ENCODE measurements at places on chromosomes 1 and 21.

DNA sequence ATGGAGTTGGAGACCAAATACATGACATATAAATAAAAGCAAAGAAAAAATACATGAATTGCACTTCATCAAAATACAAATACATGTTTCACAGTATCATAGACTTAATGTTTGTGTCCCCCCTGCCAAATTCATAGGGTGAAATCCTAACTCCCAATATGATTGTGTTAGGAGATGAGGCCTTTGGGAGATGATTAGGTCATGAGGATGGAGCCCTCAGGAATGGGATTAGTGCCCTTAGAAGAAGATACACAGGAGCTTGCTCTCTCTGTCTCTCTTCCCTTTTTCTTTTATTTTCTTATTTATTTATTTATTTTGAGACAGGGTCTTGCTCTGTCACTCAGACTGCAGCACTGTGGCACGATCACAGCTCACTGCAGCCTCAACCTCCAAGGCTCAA lies 26.0 kb upstream of the FAM131C start:
- no peak for DNase-seq

DNA sequence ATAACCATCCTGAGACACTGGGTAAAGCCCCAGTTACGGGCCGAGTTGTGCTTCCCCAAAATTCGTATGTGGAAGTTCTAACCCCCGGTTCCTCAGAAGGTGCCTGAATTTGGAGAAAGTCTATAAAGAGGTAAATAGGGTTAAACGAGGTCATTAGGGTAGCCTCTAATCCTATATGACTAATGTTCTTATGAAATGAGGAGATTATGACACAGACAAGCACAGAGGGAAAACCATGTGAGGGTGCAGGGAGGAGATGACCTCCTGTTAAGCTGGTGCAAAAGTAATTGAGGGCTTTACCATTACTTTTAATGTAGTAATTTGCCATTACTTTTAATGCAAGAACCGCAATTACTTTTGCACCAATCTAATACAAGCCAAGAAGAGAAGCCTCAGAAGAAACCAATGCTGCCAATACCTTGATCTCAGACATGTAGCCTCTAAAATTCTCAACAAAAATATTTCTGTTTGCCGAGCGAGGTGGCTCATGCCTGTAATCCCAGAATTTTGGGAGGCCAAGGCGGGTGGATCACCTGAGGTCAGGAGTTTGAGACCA lies 260.8 kb downstream of the GPATCH2 start:
- DNase-seq, result no peak

DNA sequence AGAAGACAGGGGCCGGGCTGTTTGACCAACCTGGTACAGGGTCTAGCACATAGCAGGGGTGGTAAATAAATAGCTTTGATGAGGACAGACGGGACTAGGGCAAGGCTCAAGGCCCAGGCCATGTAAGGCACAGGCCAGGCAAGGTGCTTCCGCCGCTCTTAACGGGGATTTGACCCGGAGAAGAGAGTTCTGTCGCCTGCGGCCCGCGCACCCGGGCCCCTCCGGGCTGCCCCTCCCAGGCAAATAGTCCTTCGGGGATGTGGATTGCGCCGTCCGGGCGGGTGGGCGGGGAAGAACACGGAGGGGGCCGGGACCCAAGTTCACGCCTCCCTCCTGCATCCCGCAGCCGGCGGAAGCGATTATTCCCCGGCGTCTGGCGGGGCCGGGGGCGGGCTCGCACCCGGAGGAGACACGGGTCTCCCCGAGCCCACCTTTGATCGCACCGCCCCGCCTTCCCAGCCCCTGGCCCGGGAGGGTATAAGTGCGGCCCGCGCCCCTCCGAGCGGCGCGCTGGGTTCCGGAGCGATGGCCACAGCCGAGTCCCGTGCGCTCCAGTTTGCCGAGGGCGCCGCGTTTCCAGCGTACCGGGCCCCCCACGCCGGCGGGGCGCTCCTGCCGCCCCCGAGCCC lies at the start of gene MIXL1:
Gene MIXL1 (plus strand): TSS at position 508 of the 629 bp plus-strand sequence. CDS start 18 bp downstream, at position 526.
- no peak for DNase-seq

- no peak for DNase-seq
Observed at GRCh38 chr21:31448496-31448895, 104.4 kb upstream of the TIAM1 start.

DNA sequence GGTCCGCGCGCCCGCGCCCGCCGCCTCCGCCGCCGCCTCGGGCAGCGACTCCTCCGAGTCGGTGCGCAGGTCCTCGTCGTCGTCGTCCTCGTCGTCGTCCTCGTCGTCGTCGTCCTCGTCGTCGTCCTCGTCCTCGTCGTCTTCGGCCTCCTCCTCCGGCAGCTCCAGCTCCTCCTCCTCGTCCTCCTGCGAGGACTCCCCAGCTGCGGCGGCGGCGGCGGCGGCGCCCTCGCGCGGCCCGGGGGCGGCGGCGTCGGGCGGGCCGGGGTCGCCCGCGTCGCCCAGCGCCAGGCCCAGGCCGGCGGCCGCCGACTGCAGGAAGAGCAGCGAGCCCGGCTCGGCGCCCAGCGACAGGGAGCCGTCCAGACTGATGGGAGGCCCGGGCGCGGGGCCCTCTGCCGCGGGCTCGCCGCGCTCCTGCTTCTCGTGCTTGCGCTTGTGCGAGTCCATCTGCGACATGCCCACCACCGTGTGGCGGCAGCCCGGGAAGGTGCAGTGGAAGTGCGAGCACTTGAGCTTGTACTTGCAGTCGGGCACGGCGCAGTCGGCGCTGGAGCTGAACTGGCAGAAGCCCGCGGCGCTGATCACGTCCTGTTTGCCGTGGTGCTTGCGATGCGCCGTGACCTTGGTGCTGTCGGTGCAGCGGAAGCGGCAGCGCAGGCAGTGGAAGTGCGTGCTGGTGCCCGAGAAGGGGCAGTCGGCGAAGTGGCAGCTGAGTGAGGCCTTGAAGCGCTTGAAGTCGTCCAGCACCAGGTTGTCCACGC lies 157.3 kb downstream of the CASZ1 start:
- DNase-seq, result no peak

GRCh38 chr1:202187041-202187671 lies 6.4 kb upstream of the LGR6 start:
- DNase-seq, result no peak

DNA sequence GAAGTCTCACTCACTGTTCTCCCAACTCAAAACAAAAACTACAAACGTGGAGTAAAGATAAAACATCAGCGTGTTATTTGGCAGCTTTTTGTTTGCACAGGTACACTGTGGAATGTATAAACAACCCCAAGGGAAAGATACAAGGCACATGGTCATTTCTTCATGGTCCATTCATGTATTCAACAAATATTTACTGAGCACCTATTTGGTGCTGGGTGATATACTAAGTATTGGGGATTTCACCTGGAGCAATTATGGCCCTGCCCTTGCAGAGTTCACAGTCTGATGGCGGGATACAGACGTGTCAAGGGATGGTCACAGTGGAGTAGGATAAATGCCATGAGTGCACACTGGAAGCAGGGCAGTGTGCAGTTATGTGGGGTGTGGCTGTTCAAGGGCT lies 136.1 kb downstream of the SPATA46 start:
- no peak for DNase-seq

- DNase-seq, result no peak
Observed at GRCh38 chr1:206633708-206634121, 1.6 kb upstream of the DYRK3 start.

DNA sequence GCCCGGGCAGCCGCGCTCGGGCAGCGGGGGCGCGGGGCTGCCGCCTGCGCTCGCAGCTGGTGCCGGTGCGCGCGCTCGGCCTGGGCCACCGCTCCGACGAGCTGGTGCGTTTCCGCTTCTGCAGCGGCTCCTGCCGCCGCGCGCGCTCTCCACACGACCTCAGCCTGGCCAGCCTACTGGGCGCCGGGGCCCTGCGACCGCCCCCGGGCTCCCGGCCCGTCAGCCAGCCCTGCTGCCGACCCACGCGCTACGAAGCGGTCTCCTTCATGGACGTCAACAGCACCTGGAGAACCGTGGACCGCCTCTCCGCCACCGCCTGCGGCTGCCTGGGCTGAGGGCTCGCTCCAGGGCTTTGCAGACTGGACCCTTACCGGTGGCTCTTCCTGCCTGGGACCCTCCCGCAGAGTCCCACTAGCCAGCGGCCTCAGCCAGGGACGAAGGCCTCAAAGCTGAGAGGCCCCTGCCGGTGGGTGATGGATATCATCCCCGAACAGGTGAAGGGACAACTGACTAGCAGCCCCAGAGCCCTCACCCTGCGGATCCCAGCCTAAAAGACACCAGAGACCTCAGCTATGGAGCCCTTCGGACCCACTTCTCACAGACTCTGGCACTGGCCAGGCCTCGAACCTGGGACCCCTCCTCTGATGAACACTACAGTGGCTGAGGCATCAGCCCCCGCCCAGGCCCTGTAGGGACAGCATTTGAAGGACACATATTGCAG lies 3.0 kb downstream of the ARTN start:
- DNase-seq, result no peak

GRCh38 chr1:170593173-170594011 lies 61.4 kb downstream of the GORAB start:
- no peak for DNase-seq

GRCh38 chr21:26732432-26733221 lies 112.6 kb downstream of the ADAMTS1 start:
- DNase-seq, result no peak

GRCh38 chr1:245054105-245054504 lies 100.7 kb upstream of the KIF26B start:
- DNase-seq, result no peak

DNA sequence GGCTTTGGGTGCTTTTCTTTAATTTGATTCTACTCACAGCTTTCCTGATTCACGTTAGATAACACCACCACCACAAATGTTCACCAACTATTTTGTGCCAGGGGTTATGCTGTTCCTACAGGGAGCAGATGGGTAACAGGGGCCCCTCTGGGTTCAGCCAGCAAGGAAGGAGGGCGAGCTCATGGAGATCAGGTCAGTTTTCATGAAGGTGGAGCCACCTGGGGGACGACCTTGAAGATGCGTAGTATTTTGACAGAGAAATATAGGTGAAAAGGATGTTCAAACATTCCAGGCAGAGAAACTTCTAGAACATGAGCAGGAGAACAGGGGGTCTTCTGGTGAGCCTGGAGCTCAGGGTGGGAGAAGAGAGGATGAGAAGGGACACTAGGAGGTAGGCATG lies 28.9 kb downstream of the KIAA0040 start:
- DNase-seq, result no peak

GRCh38 chr21:25459365-25459764 lies 147.9 kb downstream of the MRPL39 start:
- no peak for DNase-seq

GRCh38 chr1:226643177-226643576 lies 94.6 kb downstream of the STUM start:
- no peak for DNase-seq

DNA sequence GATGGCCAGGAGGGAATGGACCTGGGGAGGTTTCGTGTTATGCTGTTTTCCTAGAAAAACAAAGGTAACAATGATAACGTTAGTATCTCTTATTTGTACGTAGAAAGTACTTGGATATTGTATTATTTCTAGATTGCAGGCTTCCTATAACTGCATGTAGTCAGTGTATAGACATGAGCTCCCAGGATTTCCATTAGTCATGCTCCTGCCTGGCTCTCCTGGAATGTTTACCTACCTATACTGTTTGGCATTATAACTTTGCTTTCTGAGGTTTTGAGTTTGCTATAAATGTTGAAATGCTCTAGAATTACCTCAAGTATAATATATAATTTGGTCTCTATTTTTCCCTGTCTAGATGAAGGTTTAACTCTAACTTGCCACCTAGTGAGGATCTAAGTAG lies 66.1 kb downstream of the TTC3 start:
- no peak for DNase-seq

DNA sequence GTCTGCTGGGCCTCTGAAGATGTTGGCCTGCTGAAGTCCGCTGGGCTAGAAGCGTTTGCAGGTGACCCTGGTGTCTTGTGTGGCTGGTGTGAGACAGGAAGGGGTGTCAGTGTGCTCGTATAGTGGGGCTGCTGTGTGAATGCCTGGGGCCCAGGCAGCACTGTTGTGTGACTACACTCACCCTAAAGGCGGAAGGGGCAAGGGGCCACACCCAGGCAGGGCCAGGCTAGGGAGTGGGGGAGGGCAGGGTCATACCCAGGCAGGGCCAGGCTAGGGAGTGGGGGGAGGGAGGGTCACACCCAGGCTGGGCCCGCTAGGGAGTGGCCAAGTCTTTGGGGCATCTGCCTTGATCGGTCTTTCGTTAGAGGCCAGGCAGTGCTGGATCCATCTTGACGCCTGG lies 25.0 kb downstream of the PDXK start:
- no peak for DNase-seq

GRCh38 chr1:43272576-43273571 lies 3.1 kb downstream of the TMEM125 start:
- no peak for DNase-seq

DNA sequence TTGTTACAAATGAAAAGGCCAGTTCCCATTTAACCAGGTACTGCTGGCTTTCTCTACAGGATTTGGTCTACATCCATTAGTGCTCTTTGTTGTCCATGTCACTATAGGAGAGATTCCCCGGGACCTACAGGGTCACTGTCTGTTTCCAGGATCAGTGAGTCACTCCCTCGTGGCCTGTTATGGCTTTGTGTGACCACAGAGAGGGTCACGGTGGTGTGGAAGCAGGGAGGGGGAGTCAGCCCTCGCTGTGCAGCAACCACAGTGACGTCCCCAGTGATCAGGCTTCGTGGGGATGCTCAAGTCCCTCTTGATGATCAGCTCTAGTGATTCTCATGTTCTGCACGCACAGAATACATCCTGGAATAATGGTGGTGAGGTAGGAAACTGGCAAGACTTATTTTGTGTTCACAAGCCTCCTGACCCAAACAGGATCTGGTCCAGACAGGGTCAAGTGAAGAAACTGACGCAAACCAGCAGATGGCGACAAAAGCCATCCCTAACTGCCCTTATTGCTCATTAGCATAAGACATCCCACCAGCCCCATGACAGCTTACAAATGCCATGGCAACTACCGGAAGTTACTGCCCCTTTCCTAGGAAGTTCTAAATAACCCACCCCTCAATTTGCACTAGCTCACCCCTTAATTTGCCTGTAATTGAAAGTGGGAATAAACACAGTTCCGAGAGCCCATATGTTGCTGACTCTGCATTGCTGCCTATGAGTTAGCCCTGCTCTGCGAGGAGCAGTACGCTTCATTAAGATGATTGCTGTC lies 98.5 kb downstream of the DISC1 start:
- no peak for DNase-seq

- DNase-seq, result no peak
Observed at GRCh38 chr1:231693361-231694074, 66.9 kb downstream of the DISC1 start.

DNA sequence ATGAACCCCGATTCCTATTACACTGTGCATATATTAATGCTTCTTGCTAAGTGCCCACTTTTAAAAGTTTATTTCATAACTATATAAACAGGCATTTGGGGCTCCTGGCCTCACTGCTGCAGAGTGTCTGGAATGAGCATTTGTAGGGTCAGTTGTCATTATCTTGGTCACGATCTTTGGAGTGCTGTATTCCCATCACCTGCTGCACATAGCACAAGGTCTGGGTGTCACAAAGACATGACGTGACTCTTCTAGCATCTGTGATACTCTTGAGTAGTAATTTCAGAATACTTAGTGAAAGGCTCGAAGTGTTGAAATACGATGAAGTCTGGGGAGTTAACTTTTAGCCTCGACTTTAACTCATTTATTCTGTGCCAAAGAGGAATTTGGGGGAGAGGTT lies 186.4 kb downstream of the FMN2 start:
- DNase-seq, result no peak

- DNase-seq, result no peak
Observed at GRCh38 chr1:50852889-50853288, 107.2 kb downstream of the FAF1 start.

Data from vagina (tissue), 2 donors.